Aorta (tissue), 5 donors: ENCODE measurements at places on chromosomes 3 and 15. TPM values are rescaled to one million over a fixed set of nuclear protein-coding genes. Genes with fewer than 3 reads are reported as not detected.

The CHL1 gene
- 11.7 TPM for total RNA-seq

The TMEM42 gene
- total RNA-seq = 7.9 TPM

DNA sequence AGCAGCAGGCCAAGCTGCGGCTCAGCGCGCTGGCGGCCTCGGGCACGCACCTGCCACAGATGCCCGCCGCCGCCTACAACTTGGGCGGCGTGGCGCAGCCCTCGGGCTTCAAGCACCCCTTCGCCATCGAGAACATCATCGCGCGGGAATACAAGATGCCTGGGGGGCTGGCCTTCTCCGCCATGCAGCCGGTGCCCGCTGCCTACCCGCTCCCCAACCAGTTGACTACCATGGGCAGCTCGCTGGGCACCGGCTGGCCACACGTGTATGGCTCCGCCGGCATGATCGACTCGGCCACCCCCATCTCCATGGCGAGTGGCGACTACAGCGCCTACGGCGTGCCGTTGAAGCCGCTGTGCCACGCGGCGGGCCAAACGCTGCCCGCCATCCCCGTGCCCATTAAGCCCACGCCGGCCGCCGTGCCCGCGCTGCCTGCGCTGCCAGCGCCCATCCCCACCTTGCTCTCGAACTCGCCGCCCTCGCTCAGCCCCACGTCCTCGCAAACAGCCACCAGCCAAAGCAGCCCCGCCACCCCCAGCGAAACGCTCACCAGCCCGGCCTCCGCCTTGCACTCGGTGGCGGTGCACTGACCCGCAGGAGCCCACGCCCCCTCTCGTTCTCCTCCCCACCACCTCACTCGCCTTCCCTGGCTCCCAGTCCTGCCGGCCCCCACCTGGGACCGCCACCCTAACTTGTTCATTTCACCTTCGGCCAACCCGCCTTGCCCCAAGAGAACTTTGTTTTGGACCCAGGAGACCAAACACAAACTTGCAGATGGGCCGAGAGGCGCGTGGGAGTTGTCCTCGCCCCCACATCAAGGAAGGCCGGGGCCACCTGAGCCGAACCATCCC lies 1.5 kb downstream of the FOXB1 start:
- H3K4me1 ChIP-seq = no peaks in the 10 kb centered on the region
- H3K36me3 ChIP-seq = no peaks in the 10 kb centered on the region
- no peaks in the 10 kb centered on the region for H3K27me3 ChIP-seq
- peak overlapping the region; percentile 2 for H3K4me3 ChIP-seq
- H3K27ac ChIP-seq = no peak overlapping the region

GRCh38 chr15:69232144-69232543 lies 66.6 kb upstream of the PAQR5 start:
- H3K27ac ChIP-seq = no peak overlapping the region
- H3K4me1 ChIP-seq = no peaks in the 10 kb centered on the region
- H3K36me3 ChIP-seq = no peaks in the 10 kb centered on the region
- H3K4me3 ChIP-seq = no peak overlapping the region
- DNase-seq = no peak
- no peaks in the 10 kb centered on the region for H3K27me3 ChIP-seq

DNA sequence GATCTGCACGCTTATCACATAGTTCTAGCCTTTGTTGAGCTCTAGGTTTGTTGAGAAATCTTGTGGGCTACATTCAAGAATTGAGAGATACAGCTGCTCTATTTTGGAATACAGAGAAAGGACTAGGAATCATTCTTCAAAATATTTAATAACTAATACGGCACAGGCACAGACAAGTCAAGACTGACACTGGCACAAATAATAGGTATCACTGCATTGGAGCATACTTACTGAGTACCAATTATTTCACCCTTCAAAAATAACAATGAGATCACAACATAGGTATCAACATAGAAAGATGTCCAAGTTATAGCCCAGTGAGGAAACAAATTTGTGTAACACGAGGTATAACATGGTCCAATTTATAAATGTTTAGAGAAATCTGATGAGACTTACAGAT lies 133.7 kb upstream of the TSC22D2 start:
- H3K36me3 ChIP-seq = no peaks in the 10 kb centered on the region
- no peak overlapping the region for H3K27ac ChIP-seq
- DNase-seq = no peak
- H3K4me1 ChIP-seq = no peaks in the 10 kb centered on the region
- H3K27me3 ChIP-seq = no peaks in the 10 kb centered on the region

- H3K4me3 ChIP-seq = no peak overlapping the region
- H3K36me3 ChIP-seq = no peaks in the 10 kb centered on the region
- H3K27me3 ChIP-seq = no peaks in the 10 kb centered on the region
Observed at GRCh38 chr3:128293930-128294329, 140.6 kb downstream of the EEFSEC start.

DNA sequence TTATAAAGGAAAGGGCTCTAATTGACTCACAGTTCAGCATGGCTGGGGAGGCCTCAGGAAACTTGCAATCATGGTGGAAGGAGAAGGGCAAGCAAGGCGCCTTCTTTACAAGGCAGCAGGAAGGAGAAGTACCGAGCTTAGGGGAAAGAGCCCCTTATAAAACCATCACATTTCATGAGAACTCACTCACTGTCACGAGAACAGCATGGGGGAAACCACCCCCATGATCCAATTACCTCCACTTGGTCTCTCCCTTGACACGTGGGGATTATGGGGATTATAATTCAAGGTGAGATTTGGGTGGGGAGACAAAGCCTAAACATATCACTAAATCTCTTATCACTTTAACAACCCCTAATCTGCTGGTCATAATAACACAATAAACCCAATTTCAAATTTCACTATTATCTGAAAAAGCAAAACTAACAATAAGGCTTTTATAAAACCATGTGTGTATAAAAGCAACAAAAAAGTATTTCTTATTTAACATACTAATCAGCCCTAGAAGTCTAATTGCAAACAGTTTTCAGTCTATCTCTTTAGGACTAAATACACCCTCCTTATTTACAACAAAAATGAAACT lies 43.2 kb downstream of the SCAPER start:
- H3K27ac ChIP-seq = no peak overlapping the region
- H3K4me3 ChIP-seq = no peak overlapping the region
- no peaks in the 10 kb centered on the region for H3K4me1 ChIP-seq
- no peaks in the 10 kb centered on the region for H3K36me3 ChIP-seq

DNA sequence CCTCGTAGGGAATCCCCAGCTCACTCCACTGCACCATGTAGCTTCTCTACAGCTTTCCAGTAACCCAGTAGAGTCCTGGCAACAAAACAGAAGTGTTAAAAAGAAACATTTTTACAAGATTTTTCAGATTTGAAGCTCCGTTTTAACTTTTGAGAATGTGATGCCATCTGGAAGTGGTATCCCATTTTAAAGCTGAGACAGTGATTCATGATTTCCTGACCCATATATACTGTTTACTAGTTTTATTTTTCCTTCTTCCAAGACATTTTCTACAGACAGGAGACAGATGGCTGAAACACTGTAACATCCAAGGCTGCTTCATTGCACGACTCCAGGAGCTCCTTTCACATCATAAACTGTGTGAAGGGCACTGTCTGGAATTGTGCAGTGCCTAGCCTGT lies 30.3 kb upstream of the KCNAB1 start:
- H3K27ac ChIP-seq = no peak overlapping the region
- no peaks in the 10 kb centered on the region for H3K4me1 ChIP-seq
- no peak overlapping the region for H3K4me3 ChIP-seq
- no peak for DNase-seq
- H3K27me3 ChIP-seq = no peaks in the 10 kb centered on the region

DNA sequence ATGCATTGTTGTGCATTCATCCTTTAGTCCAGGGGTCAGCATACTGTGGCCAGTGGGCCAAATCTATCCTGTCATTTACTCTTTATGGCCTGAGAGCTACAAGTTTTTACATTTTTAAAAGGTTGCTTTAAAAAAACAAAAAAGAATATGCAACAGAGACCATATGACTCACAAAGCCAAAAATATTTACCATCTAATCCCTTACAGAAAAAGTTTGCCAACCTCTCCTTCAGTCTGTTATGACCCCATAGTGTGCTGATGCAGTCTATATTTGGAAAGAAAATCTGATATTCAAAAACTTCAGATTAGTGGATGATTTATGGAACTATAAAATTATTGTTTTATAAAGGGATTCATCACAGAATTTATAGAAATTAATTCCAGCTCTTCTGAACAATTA lies 237.5 kb upstream of the IL12A start:
- H3K4me3 ChIP-seq = no peak overlapping the region
- DNase-seq = no peak
- no peaks in the 10 kb centered on the region for H3K27me3 ChIP-seq
- H3K36me3 ChIP-seq = no peaks in the 10 kb centered on the region
- no peak overlapping the region for H3K27ac ChIP-seq
- H3K4me1 ChIP-seq = no peaks in the 10 kb centered on the region

DNA sequence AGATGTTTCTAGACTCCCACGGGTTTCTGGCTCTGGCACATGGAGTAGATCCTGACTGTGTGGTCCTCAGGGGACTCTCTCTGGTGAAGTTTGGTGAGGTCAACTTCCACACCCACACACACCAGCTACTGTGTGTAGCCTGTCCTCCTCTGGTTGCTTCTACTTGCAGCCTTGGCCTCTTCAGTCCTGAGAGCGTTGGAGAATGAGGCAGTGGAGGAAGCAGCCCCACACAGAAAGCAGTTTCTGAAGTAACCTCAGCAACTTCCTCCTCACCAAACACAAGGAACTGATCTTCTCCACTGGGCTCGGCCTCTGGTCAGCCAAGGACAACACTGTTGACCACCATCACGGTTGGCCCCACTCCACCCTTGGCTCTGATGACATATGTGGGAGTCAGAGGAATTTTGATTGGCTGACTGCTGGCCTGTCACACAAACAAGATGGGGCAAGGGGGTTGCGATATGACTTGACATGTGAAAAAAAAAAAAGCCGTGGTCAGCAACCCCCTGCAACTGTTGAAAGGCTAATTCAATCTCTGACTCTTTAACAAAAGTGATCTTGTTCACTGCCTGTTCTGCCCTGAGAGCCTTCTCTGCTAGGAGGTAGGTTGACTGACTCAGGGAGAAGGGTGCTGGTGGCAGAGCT lies 19.6 kb downstream of the CD86 start:
- H3K4me3 ChIP-seq = no peak overlapping the region
- H3K27me3 ChIP-seq = no peaks in the 10 kb centered on the region
- H3K4me1 ChIP-seq = no peaks in the 10 kb centered on the region

GRCh38 chr3:23232016-23232415 lies 28.9 kb downstream of the UBE2E2 start:
- no peak overlapping the region for H3K27ac ChIP-seq
- DNase-seq = no peak
- H3K36me3 ChIP-seq = no peaks in the 10 kb centered on the region
- H3K4me1 ChIP-seq = no peaks in the 10 kb centered on the region

GRCh38 chr3:50519471-50520089 lies 16.1 kb upstream of the CACNA2D2 start:
- peak; percentile 85 for DNase-seq
- H3K36me3 ChIP-seq = no peaks in the 10 kb centered on the region
- H3K4me3 ChIP-seq = no peak overlapping the region
- H3K27me3 ChIP-seq = no peaks in the 10 kb centered on the region
- H3K4me1 ChIP-seq = no peaks in the 10 kb centered on the region

DNA sequence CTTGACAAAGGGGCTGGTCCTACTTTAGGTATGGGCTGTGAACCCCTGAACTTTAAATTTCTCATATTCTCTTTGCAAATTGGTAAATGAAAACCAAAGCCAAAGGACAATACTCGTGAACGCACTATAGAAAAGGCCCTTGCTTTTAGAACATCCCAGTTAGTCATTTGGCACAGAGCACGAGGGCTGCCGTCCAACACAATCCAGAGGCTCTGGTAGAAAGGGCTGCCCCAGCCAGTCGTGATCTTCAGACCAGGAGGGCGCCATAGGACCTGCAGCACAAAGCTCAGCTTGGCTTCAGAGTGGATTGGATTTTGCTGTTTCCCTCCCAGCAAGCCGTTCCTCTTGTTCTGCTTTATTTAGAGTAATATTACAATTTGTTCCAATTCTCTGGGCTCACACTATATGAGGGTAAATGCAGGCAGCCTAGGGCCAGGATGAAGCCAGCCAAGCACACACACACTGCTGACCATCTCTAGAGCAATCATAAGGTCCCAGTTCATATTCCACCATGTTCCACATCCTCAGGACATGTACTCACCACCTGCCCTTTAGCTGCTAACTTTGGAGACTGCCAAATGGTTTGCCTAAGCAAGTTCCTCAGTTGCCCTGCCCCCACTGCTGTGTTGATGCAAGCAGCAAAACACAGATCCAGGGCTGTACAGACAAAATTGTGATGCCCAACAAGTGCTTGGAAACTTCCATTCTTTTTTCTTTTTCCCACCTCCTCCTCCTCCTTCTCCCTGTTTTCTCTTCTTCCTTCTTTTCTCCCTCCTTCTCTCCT lies 6.0 kb upstream of the BFSP2 start:
- H3K27me3 ChIP-seq = no peaks in the 10 kb centered on the region
- DNase-seq = no peak
- no peak overlapping the region for H3K4me3 ChIP-seq
- H3K4me1 ChIP-seq = no peaks in the 10 kb centered on the region

DNA sequence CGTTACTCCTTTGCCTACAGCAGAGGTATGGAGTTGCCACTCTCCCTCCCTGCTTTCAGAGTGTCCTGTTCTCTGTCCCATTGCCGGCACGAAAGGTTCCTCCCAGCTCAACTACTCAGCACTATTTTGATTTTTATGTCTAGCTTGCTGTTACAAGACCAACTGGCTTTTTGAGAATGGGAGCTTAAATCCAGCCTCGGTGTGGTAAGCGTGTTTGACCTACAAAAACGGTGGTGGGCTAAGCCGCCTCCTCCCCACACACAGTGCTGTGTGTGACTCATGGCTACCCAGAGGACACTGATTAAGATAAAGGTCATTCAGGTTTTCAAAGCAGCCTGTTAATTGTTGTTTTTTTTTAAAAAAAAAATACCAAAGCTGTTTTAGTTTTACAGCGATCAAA lies 64.5 kb downstream of the LRTM1 start:
- H3K4me1 ChIP-seq = no peaks in the 10 kb centered on the region
- no peak for DNase-seq
- H3K27me3 ChIP-seq = no peaks in the 10 kb centered on the region
- H3K4me3 ChIP-seq = no peak overlapping the region
- H3K27ac ChIP-seq = no peak overlapping the region
- no peaks in the 10 kb centered on the region for H3K36me3 ChIP-seq

GRCh38 chr3:136050250-136050649 lies 84.7 kb downstream of the PPP2R3A start:
- no peak overlapping the region for H3K27ac ChIP-seq
- no peak overlapping the region for H3K4me3 ChIP-seq
- no peaks in the 10 kb centered on the region for H3K4me1 ChIP-seq
- DNase-seq = no peak
- H3K27me3 ChIP-seq = no peaks in the 10 kb centered on the region
- peaks cover 6% of the 10 kb centered on the region for H3K36me3 ChIP-seq

DNA sequence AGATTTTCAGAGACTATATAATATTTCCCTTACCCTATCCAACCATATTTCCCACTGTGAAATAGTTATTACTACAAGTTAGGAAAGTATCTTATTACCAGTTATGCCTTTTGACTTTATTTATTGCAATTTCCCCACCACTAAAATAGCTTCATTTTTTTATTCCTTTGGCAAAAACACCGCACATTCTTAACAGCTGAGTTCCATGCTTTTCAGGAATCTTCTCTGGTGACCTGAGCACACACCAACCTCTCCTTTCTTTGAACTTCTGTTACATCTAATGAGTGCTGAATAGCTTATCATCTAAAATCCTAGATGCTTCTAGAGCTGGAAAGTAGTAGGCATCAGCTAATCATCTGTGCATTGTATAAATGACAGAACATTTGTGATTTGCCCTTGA lies 99.1 kb downstream of the UBE2E2 start:
- no peaks in the 10 kb centered on the region for H3K36me3 ChIP-seq
- H3K4me3 ChIP-seq = no peak overlapping the region
- no peak for DNase-seq
- no peak overlapping the region for H3K27ac ChIP-seq
